ENCODE measurements at places on chromosomes 1 and 21.

DNA sequence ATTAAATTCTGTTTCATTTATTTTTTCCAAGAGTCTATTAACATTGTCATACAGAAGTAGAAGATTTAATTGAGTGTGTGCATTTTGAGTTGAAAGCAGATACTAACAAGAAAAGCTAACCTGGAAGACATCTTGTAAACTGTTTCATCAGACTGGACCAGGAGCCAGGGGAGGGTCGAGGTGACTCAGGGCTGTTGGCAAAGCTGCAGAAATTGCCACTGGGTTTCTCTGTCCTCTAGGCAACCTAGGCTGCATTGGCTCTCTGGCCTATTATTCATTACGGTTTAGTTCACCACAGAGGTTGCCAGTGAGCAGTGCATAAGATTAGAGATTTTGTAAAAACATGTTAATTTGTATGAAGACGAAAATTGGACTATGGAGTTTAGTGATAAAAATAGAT, 27.5 kb downstream of the ERG start:
- DNase-seq = no peak

DNA sequence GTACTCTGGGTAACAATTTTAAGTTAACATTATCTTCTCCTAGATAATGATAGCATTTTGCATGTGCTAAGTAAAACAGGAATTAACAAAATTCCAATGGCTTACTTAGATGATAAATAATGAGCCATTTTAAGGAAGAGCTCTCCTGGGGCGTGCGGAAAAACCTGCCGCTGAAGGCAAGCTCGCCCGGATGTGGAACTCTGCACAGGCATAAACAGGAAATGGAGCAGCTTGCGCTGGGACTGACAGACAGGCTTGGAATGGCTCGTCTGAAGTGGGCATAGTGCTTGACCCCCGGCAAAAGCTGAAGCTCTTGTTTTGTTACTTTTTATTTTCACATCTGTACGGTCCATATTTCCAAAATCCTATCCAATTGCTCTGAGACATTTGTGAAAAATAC, 169.2 kb downstream of the ZNF281 start:
- DNase-seq = no peak

GRCh38 chr1:54859700-54860391, 27.1 kb downstream of the DHCR24 start:
- DNase-seq = no peak

DNA sequence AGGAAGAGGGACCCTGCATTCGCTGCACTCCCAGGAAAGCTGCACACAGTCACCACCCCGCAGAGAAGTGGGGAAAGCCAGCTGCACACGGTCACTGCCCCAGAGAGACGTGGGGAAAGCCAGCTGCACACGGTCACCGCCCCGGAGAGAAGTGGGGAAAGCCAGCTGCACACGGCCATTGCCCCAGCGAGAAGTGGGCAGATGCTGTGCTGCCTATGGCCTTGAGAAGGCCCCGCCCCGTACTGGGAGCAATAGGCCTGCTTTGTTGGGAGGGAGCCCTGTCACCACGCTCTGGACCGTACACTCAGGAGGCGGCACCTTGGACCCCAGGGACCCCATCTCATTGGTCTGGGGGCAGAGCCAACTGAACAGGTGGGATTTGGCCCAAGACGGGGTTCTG, 4.3 kb upstream of the GPR153 start:
- no peak for DNase-seq

DNA sequence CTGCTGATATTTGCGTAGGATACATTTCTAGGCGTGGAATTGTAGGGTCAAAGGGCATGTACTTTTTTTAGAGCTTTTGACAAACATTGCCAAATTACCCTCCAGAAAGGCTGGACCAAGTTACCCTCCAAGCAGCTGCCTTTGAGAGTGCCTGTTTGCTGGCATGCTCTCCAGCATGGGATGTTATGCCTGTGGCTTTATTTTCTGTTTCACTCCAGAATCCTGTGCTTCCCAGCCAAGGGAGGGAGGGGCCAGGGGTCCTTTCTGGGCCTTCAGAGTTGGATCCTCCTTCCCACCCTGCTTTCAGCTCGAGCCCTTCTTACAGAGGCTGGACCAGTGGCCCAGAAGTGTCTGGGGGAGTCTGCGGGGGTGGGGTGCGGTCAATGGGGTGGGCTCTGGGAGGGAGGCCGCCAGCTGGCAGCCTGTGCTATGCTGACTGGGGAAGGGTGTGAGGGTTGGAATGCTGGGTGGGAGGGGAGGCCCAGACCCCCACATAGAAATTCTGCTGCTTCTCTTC, 81.2 kb downstream of the EPHB2 start:
- DNase-seq = no peak

GRCh38 chr1:8547791-8548190, 229.9 kb downstream of the SLC45A1 start:
- no peak for DNase-seq

- DNase-seq = no peak
These were observed 10.2 kb upstream of the APCS start for GRCh38 chr1:159577446-159577845.

DNA sequence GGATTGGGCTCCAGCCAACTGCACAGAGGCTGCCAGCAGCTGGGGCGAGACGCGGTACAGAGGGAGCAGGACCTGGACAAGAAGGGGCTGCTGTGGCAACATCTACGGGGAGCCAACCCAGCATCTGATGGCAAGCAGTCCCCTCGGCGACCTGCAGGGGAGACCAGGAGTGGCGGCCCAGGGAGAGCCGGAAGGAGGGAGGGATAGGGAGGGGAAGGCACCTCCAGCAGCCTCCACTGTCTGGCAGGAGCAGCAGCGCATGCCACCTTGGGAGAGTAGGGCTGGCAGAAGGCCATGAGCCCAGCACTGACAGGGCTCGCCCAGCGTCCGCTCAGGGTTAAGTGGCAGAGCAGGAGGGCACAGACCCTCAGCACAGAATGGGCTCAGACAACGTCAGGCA, 17.3 kb downstream of the CHD5 start:
- no peak for DNase-seq

DNA sequence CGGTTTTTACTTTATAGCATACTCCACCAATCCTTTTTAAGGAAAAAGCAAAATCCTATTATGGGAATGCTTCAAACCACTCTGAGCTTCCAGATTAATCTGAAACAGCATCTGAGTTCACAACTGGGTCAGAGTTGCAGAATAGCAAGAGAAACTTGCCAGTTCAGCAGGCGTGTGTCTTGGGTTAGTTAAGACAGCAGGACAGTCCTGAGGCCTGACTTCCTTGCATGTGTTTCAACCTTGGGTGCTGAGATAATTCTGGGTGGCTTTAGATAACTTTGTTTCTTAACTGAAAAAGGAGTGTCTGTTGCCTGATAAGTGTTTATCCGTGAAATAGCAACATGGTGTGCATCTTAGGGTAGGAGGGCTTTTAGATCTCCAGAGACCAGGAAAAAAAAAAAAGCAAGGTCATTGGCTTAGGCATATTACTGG, 169.2 kb downstream of the DHRS3 start:
- DNase-seq = no peak

GRCh38 chr1:64624808-64625207, 120.1 kb upstream of the RAVER2 start:
- DNase-seq = no peak

GRCh38 chr1:240385985-240386978, 225.7 kb downstream of the GREM2 start:
- no peak for DNase-seq

GRCh38 chr1:118989006-118989815, 1.1 kb upstream of the TBX15 start:
- no peak for DNase-seq

DNA sequence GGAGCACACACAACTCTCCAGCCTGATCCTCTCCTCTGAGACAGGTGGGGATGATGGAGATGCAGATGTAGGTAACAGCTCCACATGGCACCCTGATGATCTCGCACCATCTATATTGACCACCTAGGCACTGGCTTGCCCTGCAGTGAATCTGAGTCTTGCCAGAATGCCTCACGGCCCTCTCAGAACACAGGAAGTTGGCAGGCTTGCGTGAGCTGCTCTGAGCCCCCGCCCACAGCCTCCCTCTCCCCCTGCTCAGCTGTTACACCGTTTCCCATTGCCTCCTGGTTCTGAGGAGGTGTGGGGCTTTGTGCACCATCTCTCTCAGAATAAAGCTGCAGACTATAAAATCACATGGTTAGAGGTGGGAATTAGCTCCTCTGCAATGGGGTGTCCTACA, 48.0 kb downstream of the URB2 start:
- no peak for DNase-seq
